ENCODE measurements at places on chromosomes 7 and 10. TPM values are rescaled to one million over a fixed set of nuclear protein-coding genes. Genes with fewer than 3 reads are reported as not detected.

SYT15B gene
- 10.3 TPM for total RNA-seq

POM121C gene
- total RNA-seq: 19.0 TPM

TRIM24 gene
- total RNA-seq: 10.6 TPM

TMEM176A gene
- 25.3 TPM for total RNA-seq

PRLHR gene
- total RNA-seq: not detected

FAM221A gene
- 9.7 TPM for total RNA-seq

GATA3 gene
- total RNA-seq: 0.12 TPM

SPDYE8 gene
- total RNA-seq: not detected

ZDHHC4 gene
- total RNA-seq: 29.7 TPM

PNLIPRP3 gene
- total RNA-seq: 0.09 TPM

NRG3 gene
- not detected for total RNA-seq

ZP3 gene
- 4.1 TPM for total RNA-seq

PLEKHS1 gene
- 7.9 TPM for total RNA-seq

GBX1 gene
- not detected for total RNA-seq

OR9A2 gene
- not detected for total RNA-seq

TACR2 gene
- 0.12 TPM for total RNA-seq

FKBP6 gene
- not detected for total RNA-seq

PRF1 gene
- total RNA-seq: 1.8 TPM

HTR7 gene
- 0.37 TPM for total RNA-seq
